ENCODE measurements at places on chromosomes 1 and 21.

- DNase-seq, result peak; percentile 35
Observed at GRCh38 chr1:43836267-43836951, 97.2 kb upstream of the ARTN start.

DNA sequence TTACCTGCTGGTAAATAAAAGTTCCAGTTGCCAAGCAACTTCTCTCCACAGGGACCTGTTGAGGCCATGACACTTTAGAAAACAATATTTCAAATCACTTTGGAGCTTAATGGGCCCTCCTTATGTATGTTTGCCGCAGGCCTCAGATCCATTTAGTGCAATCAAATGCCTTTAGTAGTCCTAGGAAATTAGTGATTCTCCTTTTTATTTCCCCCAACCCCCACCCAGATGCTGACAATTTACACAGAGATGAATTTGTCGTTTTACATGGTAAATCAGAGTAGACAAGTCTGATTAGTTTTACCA lies 83.6 kb downstream of the CLIC4 start:
- no peak for DNase-seq

DNA sequence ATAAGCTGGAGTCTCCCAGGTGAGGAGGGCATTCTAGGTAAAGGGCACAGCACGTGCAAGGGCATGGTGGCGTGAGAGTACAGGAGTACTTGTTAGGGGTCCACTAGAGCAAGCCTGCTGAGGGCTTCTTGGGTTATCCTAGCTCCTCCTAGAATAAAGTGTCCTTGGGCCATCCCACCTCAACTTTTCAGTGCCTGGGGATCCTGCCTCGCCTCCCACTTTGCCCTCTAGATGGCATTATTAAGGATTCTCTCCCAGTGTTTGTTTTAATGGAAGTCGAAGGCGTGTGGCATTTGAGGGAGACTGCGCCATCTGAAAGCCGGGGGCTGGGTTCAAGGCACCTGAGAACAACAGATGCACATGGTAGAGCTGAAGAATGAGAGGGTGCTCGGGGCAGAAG lies 74.5 kb upstream of the SELENON start:
- DNase-seq, result no peak

DNA sequence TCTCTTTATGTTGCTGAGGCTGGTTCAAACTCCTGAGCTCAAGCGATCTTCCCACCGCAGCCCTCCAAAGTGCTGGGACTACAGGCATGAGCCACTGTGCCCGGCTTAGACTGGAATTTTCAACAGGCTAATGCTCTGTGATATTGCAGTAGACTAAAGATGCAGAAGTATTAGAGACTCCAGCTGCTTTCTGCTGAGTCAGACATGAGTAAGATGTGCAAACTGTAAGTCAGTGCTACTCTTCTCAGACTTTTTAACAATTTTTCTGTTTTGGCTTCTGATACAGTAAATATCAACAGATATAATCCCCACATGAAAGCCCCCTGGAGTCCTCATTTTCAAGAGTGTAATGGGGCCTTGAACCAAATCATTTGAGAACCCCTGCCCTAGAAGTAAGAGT lies 29.3 kb upstream of the NLRP3 start:
- no peak for DNase-seq

- no peak for DNase-seq
Observed at GRCh38 chr1:161157867-161158266, 1.4 kb upstream of the USP21 start.

DNA sequence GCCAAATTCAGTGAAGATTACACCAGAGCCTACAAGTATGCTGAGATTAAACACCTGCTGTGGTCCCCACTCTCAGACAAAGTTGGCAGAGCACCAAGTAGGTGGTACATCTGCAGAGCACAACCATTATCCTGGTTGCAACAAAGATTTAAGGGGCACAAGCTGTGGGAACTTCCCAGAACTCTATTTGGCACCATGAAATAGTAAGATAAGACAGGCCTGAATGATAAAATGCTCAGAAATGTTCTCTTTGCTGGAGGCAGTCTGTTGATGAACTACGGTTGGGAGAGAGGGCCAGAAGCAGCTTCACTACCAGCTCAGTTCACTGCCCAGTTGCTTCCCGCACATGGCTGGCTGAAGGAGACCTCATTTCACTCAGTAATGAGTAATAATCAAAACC lies 19.9 kb downstream of the RPL5 start:
- DNase-seq, result no peak

GRCh38 chr21:42538479-42539275 lies 25.0 kb downstream of the SLC37A1 start:
- no peak for DNase-seq

DNA sequence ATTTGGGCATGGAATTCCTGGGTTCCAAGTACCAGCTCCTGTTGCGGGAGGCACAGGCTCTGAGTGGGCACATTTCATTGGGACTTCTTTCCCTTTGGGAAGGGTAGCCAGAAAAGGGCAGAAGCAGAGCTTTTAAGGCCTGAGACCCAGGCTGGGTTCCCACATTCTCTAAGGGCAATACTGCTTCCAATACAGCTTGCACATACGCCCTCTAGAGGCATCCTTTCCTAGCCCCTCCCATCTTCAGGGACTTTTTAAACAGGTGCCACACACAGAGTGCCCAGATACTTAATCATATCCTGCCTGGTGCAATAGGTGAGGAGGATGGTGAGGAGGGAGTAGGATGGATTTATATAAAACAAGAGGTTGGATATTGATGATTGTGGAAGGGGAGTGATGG lies 5.7 kb downstream of the GPR88 start:
- peak; percentile 48 for DNase-seq

- no peak for DNase-seq
Observed at GRCh38 chr21:36489776-36490165, 9.8 kb upstream of the CLDN14 start.

GRCh38 chr1:3500265-3500835 lies 45.9 kb downstream of the ARHGEF16 start:
- DNase-seq, result no peak

DNA sequence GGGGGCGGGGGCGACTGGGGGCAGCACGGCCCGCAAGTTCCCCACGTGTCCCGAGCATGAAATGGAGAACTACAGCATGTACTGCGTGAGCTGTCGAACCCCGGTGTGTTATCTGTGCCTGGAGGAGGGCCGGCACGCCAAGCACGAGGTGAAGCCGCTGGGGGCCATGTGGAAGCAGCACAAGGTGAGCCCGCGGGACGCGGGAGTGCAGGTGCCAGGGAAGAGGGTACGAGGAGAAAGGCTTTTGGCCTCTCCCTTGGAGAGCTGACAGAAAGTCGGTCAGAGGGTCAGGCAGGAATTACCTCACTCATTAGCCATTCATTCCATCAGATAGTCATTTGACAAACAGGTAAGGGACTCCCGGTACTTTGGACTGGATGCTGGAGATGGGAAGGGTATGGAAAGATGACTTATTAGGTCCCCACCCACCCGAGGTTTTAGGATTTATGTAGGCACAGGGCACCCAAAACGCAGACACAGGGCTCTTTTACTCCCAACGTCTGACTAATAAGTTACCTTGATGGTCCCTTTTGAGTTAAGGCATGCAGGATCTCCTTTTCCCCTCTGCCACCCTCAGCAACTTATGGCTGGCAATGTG lies 2.1 kb downstream of the TRIM67 start:
- no peak for DNase-seq

- no peak for DNase-seq
Observed at GRCh38 chr1:156590326-156591180, 1.0 kb upstream of the NAXE start.

DNA sequence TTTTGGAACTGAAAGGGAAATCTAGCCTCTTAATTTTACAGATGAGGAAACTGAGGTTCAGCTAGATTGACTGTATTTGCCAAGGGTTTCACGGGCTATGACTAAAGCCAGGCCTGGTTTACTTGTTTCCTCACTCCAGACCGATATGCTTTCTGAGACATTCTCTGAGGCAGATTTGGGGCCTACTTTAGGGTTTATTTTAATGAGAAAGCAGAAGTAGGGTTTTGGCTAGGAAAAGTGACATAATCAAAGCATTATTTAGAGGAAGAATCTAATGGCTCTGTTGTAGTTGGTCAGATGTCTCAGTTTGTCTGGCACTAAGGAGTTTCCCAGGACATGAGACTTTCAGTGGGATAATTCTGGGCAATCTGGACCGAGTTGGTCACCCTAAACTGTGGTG lies 1.5 kb upstream of the RPTN start:
- DNase-seq, result no peak

DNA sequence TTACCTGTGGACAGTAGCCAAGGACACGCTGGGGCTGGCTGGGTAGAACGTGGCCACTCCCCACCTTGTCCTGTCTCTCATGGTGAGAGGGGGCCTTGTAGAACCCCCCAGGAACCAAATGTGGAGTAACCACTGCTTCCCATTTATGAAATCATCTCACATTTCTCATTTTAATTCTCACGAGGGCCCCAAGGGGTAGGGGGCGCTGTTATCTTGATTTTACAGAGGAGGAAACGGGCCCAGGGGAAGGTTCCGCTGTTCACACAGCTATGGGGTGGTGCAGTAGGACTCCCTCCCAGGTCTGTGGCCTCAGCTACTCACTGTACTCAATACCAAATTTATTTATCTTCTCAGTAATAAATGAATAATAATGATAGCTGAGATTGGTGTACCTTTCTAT lies 5.5 kb downstream of the SMPDL3B start:
- peak; percentile 74 for DNase-seq

GRCh38 chr21:27320868-27321267 lies 354.0 kb upstream of the ADAMTS5 start:
- no peak for DNase-seq

DNA sequence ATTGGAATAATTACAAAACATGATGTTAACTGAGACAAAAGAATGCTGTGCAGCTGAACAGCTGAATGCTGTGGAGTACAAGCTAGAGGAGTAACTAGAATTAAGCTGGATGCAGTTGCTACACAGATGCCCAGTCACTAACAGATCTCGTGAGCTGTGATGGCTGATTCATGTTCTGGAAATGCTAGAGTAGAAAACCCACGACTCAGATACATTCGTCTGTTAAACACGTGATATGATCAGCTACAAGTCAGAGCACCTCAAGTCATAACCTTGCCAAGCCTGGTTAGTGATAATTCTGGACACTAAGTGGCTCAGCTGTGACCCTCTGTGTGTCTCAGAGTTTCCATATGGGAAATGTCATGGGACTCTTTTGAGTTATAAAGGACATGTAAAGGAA lies 89.7 kb upstream of the ESRRG start:
- no peak for DNase-seq

DNA sequence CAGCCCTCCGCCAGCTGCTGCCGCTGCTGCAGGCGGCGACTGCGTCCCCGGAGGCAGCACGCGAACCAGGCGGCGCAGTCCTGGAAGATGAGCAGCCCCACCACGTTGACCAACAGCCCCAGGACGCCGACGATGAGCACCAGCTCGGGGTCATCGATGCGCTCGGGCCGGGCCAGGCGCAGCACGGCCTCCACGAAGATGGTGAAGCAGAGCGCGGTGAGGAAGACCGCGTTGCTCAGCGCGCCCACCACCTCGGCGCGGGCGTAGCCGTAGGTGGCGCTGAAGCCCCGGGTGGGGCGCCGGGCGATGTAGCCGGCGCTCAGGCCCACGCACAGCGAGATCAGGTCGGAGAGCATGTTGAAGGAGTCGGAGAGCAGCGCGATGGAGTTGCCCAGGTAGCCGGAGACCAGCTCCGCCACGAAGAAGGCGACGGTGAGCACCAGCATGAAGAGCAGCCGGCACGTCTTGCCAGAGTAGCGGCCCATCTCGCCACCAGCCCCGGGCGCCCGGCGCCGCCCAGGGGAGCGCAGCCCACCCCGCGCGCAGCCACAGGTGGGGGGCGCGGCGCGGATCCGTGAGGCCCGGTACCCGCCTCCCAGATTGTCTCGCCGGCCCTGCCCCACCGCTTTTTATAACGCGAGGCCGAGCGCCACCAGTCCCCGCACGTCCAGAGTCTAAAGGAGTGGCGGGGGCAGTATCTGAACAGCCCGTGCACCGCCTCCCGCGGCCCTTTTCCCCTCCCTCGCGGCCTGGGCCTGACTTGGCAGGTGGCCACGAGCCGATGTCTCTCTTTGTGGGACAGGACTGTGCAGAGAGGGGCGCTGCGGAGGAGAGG lies at the start of gene SLC30A10:
TSS of gene SLC30A10 (minus strand) at position 602 of the 835 bp plus-strand sequence. CDS start at position 485, 117 bp downstream.
- peak; percentile 65 for DNase-seq

- no peak for DNase-seq
Observed at GRCh38 chr1:28935293-28935692, 20.9 kb downstream of the EPB41 start.

DNA sequence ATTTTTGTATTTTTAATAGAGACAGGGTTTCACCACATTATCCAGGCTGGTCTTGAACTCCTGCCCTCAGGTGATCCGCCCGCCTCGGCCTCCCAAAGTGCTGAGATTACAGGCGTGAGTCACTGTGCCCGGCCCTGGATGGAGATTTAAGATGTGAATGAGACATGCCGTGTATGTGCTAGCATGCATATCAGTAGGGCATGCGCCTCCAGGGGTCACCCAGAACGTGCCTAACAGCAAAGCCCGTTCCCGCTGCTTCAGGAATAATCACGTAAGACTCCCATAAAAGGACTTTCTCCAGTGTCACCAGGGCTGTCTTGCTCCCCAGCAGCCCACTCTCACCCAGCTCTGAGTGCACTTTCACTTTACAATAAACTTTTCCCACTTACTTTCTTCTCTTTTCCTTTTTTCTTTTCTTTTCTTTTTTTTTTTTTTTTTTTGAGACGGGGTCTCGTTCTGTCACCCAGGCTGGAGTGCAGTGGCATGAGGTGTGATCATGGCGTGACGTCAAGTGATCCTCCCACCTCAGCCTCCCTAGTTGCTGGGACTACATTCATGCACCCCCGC lies 46.9 kb upstream of the DISP3 start:
- no peak for DNase-seq

GRCh38 chr1:85576642-85577418 lies 3.7 kb upstream of the CCN1 start:
- DNase-seq, result peak; percentile 87

GRCh38 chr1:69459244-69459643 lies 108.5 kb upstream of the LRRC7 start:
- no peak for DNase-seq

GRCh38 chr1:91057784-91058183 lies 35.9 kb upstream of the ZNF644 start:
- peak; percentile 30 for DNase-seq

- DNase-seq, result no peak
Observed at GRCh38 chr21:38639571-38640354, 141.5 kb upstream of the ERG start.

DNA sequence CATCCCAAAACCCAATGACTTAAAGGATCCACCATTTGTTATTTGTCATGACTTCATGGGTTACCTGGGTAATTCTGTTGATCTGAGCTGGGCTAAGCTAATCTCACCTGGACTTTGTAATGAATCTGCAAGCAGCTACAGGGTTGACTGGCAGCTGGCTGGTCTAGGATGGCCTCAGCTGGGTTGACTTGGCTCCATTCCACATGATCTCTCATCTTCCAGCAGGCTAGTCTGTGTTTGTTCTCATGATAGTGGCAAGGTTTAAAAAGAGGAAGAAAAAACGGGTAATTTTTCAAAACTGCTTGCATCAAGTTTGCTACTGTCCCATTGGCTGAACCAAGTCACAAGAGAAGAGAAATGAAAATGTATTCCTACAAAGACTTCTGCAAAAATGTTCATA lies 24.8 kb upstream of the ZMYM4 start:
- DNase-seq, result no peak

GRCh38 chr1:204495078-204495753 lies 611 bp upstream of the PIK3C2B start:
- DNase-seq, result peak; percentile 65

- no peak for DNase-seq
Observed at GRCh38 chr1:203217139-203217655, 12.3 kb downstream of the CHIT1 start.

- DNase-seq, result no peak
Observed at GRCh38 chr21:32562426-32562825, 22.9 kb downstream of the TCP10L start.

Data from GM13976 (cell line).